Fibroblast of skin of right biceps (primary cell): ENCODE measurements at places on chromosomes 11 and 22.

- DNase-seq: no peak
Observed at GRCh38 chr11:45246241-45246640, 39.9 kb downstream of the SYT13 start.

GRCh38 chr22:37803639-37804351, 3.9 kb upstream of the GCAT start:
- no peak for DNase-seq

DNA sequence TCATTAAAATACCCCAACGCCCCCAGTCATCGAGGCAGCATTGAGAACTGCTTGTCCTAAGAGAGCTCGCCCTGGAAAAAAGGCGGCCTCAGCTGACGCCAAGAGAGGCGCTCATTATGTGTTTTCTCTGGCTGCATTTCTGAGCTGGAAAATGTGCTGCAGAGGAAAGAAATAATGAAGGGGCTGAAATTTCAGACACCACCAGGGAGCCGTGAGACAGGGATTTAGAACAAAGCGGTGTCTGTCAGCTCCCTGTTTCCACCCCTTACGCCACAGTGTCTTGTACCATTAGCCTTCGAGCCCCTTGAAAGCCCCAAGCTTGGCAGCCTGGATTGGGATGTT, 14.4 kb downstream of the USH1C start:
- DNase-seq: no peak

DNA sequence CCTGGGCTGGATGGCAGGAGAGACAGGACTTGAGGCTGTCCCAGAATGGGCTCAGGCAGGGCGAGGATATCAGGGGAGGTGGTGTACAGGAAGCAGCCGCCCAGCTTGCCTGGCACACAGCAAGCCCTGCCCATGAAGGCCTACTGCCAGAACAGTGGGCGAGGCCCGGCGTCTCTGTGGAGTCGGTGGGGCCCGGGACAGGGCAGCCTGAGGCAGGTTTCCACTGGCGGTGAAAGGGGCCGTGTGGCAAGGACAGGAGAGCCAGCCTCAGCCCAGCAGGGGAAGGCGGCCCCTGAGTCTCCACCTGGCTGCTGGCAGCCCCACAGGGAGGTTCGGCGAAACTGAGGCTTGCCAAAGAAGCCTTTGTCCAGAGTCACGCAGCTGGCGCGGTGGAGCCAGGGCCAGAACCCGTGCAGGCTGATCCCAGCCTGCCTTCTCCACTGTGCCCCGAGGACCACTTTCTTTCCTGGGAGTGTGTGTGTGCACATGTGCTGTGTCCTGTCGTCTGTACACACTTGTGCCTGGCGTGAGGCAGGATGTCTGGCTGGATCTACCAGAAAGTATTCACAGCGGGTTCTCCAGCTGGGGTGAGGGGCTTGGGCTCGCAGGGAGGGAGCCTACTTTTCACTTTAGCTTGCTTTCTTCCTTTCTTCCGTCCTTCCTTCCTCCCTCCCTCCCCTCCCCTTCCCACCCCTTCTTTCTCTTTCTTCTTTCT, 1.2 kb downstream of the TSPO start:
- DNase-seq: peak; percentile 38

- DNase-seq: peak; percentile 57
Observed at GRCh38 chr11:48013269-48013901, 33.0 kb downstream of the PTPRJ start.

DNA sequence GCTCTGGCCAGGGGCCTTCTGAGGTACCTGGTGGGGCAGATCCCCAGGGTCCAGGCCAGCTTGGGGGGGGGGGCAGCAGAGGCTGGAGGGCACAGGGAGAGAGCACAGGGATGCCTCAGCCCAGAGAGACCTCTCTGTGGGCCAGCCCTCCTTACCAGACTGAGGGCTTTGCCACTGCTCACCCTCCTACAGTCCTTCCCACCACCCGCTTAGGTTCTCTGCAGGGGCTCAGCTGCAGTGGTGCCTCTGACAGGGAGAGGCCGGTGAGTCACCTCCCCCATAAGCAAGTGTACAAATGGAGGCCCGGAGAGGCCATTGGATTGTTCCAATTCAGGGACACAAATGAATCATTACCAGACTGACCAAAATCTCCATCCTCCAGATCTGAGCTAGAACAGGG, 68.1 kb upstream of the LMO1 start:
- no peak for DNase-seq

DNA sequence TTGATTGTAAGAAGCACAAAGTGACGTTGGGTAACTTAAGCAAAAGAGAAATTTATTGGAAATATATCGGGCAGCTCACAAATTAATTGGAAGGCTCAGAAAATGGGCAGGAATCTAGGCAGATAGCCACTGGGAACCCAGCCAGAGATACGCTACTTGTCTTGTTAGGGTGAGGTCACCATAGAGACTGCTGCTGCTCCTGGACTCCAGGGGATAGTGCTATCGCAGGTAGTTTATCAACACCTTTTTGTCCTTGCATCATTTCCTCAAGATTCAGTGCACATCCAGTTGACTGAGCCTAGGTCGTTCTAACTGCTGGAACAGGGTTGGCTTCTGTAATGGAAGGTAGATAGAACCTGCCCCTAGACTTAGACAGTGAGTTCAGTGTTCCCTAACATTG, 19.6 kb downstream of the AMOTL1 start:
- DNase-seq: no peak

DNA sequence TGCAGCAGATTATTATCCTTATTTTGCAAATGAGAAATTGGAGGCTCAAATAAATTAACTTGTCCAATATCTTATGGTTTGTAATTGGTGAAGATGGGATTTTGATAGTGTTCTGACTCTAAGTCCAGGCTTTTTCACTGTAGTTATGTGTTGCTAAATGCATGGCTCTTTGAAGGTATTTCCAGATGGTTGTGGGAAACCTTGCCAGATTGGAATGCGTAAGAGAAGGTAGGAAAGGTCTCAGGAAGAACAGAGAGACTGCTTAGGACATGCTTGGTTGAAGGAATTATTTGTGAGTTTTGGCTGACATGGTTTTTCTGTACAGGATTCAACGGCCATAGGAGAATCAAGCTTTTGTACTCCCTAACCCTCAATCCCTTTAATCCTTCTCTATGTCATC, 108.6 kb downstream of the STIM1 start:
- no peak for DNase-seq

DNA sequence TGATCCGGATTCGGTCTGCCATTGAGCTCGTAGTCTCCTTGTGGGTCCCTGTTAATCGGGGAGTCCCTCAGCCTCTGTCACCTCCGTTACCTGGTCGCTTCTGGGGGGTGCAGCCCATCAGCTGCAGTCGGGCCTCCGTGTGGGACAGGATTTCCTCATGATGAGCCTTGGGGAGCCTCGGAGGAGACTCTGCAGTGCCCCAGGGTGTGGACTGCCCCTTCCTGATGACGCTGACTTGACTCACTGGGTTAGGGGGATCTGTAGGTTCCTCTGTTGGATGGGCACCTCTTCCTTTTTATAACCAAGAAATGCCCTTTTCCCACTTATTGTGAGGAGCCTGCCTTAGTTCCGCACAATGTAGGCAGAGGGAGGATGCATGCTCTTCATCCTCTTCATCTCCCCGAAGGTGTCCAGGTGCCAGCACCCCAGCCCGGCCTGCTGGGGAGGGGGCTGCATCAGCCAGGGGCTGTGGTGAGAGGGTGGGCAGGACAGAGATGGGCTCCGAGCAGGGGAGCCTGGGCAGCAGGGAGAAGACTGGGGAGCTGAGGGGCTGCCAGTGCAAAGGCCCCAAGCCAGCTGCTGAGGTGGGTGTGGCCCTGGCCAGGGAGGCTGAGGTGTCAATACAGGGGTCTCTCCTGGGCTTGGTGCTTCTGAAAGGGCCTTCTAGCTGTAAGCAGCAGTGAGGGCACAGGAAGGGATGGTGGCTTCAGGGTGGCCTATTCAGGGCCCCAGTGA, 13.5 kb upstream of the TTLL8 start:
- DNase-seq: no peak

- DNase-seq: no peak
Observed at GRCh38 chr11:73239111-73239521, 21.0 kb downstream of the P2RY2 start.

DNA sequence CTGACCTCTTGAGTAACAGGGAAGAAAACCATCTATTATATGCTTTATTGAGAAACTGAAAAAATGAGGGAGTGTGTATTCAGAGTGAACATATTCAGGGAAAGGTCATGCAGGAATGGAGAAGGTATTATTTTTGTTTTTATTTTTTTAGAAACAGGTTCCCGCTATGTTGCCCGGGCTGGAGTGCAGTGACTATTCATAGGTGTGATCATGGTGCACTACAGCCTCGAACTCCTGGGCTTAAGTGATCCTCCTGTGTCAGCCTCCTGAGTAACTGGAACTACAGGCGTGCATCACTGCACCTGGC, 8.7 kb upstream of the RCE1 start:
- DNase-seq: no peak

- no peak for DNase-seq
Observed at GRCh38 chr11:12991426-12991825, 17.7 kb upstream of the RASSF10 start.

GRCh38 chr11:77179681-77180080, 51.6 kb downstream of the MYO7A start:
- no peak for DNase-seq

GRCh38 chr11:123943738-123944137, at the start of gene OR6T1:
Gene OR6T1 (minus strand): TSS chr11:123943838. CDS start chr11:123943838, 0 bp downstream.
- DNase-seq: no peak

GRCh38 chr11:69137151-69137844, 18.4 kb upstream of the SMIM38 start:
- DNase-seq: no peak

GRCh38 chr11:21414953-21415352, 745.6 kb downstream of the NELL1 start:
- no peak for DNase-seq

GRCh38 chr22:44728761-44729324, 23.5 kb upstream of the ARHGAP8 start:
- no peak for DNase-seq
